KG1 (cell line): ENCODE measurements at places on chromosomes 2 and 18.

DNA sequence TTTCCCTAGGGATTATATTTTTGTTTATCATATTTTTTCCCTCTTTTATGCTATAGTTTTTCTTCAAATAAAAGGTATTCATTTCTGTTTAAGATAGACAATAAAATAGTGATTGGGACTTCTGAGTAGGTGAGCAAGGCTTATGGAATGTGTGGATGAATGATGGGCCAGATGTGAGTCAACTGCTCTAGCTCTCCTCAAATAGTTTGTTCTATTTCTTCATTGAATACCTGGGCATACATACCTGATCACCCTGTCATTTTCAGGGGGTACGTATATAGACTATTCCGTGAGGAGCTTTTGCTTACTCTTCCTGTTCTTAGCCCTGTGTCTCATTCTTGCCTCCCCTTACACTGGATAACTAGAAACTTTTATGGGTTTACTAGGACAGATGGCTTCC, 41.9 kb downstream of the BABAM2 start:
- no peak for DNase-seq

DNA sequence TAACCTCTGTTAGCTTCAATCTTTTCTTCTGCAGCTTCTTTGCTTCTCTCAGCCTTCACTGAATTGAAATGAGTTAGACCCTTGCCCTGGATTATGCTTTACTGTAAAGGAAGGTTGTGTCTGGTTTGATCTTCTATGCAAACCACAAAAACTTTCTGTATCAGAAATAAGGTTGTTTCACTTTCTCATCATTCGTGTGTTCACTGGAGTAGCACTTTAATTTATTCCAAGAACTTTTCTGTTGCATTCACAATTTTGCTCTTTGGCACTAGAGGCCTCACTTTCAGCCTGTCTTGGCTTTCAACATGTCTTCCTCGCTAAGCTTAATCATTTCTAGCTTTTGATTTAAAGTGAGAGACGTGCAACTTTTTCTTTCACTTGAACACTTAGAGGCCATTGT, 365.3 kb downstream of the TDRD15 start:
- no peak for DNase-seq

GRCh38 chr2:222319586-222320435, 21.0 kb upstream of the PAX3 start:
- DNase-seq, result no peak

- DNase-seq, result no peak
Observed at GRCh38 chr2:138846216-138846821, 66.1 kb upstream of the NXPH2 start.

GRCh38 chr2:95020275-95021022, 5.1 kb upstream of the MAL start:
- DNase-seq, result no peak

GRCh38 chr2:65579506-65580235, 147.3 kb upstream of the SPRED2 start:
- no peak for DNase-seq

- DNase-seq, result no peak
Observed at GRCh38 chr18:80196528-80197320, 50.6 kb downstream of the PARD6G start.

DNA sequence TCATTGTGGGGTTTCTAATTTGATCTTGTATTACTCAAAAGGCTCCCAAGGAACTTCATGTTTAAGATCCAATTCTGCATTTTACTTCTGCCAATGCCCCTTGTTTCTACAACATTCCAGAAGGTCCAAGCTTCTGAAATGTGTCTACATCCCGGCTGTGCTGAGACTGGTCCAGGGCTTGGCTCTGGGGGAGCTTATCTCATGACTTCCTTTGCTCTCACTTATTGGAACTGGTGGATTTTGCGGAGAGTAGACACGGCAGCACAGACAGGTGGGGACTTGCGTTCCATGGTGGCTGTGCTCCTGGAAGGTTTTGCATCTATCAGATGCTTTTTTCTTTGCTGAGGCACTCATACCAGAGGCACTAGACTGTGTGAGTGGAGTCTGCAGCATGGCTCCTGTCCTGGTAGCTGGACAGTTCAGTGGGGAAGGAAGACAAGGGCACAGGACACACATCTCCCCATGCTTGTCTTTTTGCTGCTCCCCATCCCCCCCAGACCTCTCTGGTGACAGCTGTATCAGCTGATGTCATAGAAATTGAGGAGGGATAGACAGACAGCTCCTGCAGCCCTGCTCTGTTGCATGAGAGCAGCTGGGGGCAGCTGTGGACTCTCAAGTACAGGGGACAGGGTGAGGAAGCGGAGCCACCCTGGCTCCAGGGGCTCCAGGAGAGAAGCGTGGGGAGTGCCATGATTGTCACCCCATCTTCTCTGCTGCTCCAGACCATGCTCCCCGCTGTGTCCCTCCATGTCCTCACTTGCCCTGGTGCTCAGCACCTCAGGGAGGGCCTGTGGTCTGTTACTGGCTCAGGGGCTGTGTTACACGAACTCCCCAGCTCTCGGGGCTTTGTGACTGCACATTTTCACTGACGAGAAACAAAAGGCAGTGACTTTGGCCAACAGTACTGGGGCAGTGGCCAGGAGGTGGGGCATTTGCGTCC, 46.0 kb downstream of the ACAA2 start:
- DNase-seq, result no peak

- no peak for DNase-seq
Observed at GRCh38 chr2:68203587-68203986, 45.9 kb downstream of the PNO1 start.
